ENCODE measurements at places on chromosomes 7 and 10.

- DNase-seq: no peak
Observed at GRCh38 chr10:86752311-86752710, 4.1 kb upstream of the BMPR1A start.

- no peak for DNase-seq
Observed at GRCh38 chr10:103467406-103467805, 8.7 kb upstream of the CALHM1 start.

DNA sequence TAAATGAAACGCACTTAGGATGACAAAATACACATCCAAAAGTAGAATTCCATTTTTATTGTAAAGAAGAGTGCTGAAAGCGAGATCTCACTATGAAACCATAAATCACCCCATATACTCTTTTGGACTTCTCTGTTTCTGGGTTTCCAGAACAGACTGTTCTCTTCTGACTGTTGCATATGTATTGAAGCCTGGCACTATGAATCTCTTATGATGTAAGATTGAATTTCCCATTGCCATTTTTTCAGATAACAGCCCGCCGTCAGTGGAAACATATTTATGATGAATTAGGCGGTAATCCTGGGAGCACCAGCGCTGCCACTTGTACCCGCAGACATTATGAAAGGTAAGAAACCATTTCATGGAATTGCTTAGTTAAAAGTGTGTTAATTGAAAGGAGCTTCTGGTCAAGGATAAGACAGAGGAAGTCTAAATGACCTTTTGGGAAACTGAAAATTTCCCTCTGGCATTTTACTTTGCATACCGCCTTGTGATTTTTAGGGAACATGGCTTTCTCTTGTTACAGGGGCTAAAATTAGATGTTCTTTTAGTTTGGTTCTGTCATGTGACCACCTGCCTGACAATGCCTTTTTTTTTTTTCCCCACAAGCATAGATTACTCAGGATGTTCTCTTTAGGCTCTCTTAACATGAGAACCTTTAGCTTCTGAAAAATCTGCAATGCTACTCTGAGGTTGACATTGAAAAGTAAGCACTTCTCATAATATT, 168.1 kb downstream of the ARID5B start:
- no peak for DNase-seq

DNA sequence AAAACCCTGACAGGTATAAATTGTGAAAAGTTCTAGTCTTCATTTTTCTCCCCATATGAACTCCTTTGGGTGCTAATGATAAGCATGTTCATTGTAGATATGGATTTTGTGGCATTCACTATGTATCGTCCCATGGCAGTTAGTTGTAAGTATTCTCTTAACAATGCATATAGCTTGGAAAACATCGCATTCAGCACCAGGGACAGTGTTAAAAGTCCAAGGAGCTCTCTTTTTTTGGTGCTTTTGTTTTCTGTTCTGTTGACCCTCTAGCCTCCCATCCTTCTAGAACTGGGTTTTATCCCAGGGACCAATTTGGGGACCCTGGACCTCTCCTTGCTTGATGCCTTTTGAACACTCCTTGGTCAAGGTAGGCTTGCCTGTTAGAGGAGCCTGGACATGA, 37.7 kb downstream of the INSYN2A start:
- DNase-seq: no peak

DNA sequence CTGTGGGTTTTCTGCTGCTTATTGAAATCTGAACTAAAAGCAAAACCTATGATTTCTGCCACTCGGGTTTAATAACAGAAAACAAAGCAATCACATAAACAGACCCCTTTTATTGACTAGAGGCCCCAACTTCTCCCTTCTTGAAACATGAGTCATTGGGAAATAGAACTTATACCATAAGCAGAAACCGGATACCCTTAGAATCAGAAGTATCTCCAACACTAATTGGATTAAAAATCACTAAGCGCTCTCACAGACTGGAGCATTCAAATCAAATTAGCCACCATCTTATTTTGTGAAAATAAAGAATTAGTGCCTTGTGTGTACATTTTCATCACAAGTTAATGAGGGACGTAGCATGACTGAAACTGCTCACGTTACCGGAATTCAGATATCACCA, 206.9 kb downstream of the WDR11 start:
- no peak for DNase-seq

DNA sequence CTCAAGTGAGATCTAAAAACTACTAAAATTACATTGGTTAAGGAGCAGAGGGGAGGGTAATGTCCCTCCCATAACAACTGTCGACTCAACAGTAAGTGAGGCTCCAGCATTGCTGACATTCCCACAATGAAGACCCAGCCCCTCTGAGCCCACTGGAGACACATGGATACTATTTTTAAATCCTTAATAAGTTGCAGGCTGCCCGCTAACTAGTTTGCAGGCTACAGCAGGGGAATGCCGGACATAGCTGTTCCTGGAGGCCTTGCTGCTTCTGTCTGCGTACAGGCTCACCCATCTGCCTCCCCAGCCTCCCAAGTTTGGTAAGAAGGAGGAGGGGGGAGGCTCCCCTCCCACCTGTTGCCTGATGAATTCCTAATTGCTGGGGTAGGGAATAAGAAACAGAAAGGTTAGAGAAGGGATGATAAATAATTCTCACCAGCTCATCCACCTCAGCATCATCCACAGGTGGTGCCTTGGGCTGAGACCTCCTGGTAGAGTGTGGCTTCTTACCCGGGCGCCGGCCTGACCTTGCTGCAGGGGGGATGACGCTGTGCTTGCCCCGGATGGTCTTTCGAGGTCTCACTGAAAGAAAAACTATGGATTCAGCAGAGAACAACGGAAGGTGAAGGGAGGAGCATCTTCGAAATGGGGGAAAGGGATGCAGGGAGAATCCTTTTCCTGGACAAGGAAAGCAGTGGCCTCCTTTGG, 10.1 kb downstream of the FZD9 start:
- DNase-seq: no peak

GRCh38 chr10:58554316-58554715, 41.6 kb downstream of the BICC1 start:
- no peak for DNase-seq

- no peak for DNase-seq
Observed at GRCh38 chr7:30180718-30181117, 45.9 kb downstream of the MTURN start.

DNA sequence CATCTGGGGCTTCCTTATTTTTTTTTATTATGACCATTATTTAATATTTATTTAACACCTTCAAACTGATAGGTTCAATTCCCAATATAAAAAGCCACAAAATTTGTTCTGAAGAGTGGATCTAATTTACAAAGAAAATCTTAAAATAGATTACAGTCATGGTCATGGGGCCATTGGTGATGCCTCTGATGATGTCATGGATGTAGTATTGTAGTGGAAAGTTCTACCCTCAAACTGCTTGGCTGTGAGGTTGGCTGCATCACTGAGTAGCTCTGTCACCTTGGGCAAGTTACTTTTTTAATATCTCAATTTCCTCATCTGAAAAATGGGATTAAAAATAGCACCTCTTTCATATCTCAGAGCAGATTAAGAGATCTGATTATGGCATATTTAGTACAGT, 128.5 kb downstream of the DKK1 start:
- no peak for DNase-seq

DNA sequence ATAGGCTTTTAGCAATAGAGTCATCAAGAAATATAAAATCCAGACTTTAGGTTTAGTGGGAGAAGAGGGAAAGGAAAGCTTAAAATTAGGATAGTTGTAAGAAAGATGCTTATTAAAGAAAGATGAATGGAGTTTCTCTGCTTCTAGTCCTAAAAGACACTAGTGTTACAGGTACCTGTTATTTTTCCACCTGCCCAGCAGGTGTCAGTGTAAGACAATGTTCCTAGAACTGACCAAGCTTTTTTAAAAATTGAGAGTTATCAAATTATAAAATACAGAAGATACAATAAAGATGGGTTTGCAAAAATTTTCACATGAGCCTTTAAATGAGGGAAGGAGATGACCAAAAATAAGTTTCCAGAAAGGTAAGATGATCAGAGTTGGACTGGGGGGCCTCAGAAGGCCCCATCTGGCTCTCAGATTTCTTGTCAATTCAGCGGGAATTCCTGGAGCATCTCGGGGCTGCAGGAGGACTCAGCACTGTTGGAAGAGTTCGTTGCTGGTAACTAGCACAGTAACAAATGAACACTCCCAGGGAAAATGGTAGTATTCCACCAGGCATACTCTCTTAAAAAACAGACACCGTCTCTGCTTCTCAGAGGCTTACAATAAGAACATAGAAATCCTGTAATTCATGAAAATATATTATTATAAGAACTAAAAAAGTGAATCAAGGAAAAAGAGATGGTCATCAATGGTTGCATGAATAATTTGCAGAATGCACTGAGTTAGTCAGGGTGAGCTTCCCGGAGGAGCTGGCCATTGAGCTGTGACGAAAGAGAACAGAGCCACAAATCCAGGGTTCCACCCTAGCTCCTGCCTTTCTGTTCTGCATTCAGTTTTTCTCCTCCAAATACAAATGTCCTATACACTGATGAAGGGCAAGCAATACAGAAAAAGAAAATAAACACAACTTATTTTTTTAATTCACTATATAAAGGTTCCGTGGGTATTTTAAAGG, 71.8 kb upstream of the PIK3CG start:
- DNase-seq: peak; percentile 73

DNA sequence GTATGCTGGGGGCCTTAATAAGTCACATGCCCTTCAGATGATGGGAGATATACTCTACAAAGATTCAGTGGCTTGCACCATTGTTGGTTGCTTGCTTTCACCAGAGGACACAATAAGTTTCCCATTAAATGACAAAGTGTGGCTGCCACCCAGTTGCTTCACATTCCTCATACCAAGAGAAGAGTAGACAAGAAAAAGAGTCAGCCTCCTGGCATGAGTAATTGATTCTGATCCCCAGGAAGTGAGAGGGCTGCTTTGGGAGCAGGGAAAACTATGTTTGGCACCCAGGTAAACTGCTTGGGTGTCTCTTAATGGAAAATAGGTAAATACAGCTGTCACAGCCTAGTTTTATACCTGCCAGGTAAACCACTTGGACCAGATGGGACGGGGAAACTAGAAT, 66.7 kb upstream of the IL6 start:
- no peak for DNase-seq

DNA sequence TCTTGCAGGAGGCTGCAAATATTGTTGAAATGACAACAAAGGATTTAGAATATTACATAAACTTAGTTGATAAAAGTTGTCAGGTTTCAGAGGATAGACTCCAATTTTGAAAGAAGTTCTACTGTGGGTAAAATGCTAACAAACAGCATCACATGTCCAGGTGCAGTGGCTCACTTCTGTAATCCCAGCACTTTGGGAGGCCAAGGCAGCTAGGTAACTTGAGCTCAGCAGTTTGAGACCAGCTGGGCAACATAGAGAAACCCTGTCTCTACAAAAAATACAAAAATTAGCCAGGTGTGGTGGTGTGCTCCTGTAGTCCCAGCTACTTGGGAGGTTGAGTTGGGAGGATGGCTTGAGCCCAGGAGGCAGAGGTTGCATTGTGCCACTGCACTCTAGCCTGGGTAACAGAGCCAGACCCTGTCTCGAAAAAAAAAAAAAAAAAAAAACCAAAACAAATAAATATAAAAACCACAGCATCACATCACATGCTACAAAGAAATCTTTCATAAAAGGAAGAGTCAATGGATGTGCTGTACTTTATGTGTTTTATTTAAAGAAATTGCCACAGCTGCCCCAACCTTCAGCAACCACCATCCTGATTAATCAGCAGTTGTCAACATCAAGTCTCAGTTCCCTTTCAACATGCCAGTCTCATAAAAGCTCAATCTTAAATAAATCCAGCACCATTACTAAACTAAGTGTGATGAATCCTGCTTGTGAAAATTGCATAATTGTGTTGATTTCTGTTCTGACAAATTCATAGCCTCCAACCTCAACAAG, 83.2 kb upstream of the MBL2 start:
- DNase-seq: no peak

GRCh38 chr7:157436076-157436475, 99.3 kb downstream of the DNAJB6 start:
- DNase-seq: no peak

DNA sequence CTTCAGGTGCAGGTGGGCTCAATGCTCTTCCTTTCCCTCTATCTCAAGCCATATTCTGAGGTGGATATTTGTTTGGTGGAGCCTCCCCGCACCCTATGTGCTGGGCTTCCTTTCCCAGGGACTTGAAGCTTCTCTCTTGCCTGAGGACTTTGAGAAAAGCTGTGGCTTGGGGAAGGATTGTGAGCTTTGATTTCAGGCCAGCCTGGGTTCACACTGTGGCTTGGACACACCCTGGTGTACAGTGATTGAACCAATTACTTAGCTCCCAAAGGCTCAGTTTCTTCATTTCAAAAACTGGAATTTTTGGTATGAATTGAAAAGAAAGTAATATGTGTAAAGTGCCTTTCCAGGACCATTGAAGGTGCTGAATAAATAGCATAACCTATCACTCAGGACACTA, 224.5 kb upstream of the GLI3 start:
- DNase-seq: no peak

- DNase-seq: no peak
Observed at GRCh38 chr7:17631061-17631460, 309.2 kb downstream of the SNX13 start.

DNA sequence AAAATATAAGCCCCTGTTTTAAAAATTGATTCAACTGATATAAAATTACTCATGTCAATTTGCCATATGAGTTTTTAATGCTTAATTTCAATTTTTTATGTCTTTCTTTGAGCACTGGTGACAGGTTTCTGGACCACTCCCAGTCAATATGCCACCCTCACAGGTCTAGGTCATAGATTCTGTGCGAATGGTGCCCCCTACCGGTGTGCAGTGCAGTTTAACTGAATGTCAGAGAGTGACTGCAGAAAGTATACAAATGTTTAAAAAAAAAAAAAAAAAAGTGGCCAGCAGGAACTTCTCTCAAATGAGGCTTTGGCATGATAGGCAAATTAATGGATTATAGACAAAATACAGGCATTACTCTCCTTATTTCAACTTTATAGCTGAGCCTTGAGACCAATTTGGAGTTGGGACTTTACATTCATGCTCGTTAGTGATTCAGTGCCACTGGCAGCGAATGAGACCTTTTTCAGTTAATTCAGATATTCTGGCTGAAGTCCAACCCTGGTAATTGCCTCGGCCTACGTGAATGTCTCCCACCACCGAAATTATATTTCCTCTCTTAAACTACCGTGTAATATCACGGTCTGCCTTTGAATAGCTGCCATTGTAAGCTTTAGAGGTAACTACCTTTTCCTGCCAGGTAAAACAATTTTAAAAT, 427.6 kb downstream of the PHTF2 start:
- peak; percentile 51 for DNase-seq

GRCh38 chr7:103447073-103447960, 1.3 kb upstream of the SLC26A5 start:
- DNase-seq: peak; percentile 82

All from hematopoietic multipotent progenitor cell treated with erythropoietin and hydrocortisone succinate and interleukin-3 and kit ligand, for 6 days (in vitro differentiated cells).